NCI-H69 (cell line): ENCODE measurements at places on chromosomes 16 and 17.
A peak's percentile ranks its signal among the peaks of the same experiment; 100 is the strongest.

DNA sequence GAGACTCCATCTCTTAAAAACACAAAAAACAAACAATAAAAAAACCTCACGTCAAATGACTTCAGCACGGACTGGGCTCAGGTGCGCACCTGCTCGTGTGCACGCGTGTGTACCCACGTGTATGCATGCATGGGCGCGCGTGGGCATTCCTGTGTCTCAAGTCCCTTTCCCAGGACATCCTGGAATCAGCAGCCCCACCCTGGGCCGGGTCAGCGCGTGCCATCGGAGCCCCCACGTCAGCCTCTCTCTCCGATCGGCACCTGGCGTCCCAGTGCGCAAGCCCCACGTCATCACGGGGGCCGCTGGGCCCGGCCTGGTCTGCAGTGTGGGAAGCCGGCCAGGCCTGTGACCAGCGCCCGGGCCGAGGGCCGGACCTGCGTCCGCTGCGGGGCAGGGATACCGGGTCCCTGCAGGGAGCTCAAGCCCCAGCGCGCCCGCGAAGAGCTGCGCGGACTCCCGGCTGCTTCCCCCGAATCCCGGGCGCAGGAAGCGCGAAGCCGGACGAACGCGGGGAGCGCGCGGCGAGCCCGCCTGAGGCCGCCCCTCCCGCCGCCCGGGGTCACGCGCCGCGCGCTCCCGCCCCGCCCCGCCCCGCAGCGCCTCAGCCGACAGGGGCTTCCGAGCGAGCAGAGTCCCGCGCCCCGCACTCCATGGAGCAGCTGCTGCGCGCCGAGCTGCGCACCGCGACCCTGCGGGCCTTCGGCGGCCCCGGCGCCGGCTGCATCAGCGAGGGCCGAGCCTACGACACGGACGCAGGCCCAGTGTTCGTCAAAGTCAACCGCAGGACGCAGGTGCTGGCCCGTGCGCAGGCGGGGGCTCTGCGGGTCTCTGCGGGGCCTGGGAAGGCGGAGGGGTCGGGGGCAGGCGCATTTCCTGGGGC is at the start of gene FN3K:
TSS of gene FN3K (plus strand) at position 629 of the 880 bp plus-strand sequence. CDS start at position 651, 22 bp downstream.
- DNase-seq = peak; percentile 86

DNA sequence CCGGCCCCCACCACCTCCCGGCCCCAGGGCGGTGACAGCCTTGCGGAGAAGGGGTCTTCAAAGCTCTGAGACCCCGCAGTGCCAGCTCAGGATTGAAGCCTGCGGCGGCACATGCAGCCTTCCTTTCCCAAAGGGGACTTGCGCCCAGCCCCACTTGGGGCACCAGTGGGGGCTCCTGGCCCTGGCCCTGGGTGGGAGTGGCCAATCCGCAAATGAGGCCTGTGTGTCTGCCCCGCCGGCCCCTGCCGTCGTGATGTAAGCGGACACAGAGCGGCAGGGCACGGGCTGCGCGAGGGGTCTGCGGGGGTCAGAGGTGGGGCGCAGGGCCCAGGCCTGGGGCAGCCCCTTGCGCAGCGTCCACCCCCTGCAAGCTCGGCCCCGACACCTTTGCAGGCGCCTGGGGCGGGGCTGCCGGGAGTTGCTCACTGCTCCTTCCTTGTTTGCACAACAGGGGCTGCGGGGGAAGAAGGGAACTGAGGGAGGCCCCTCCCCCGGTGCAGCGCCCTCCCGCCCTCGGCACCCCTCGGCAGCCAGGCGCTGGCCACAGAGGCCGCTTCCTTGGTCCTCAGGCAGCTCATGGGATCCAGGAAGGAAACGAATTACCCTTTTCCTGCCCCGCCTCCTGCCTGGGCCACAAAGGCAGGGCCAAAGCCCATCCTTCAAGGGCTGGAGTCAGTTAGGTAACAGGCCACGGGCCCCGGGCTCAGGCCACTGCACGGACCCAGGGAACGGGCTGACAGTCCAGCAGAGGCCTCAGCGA is 2.9 kb downstream of the SLC16A3 start:
- DNase-seq = peak; percentile 81

GRCh38 chr17:64393000-64393402 is 2.3 kb upstream of the PECAM1 start:
- DNase-seq = no peak

- DNase-seq = peak; percentile 38
Measured at GRCh38 chr16:80198311-80199299, 342.2 kb upstream of the DYNLRB2 start.

GRCh38 chr17:80466188-80466705 is 10.2 kb downstream of the NPTX1 start:
- no peak for DNase-seq

- DNase-seq = no peak
Measured at GRCh38 chr17:34176440-34176839, 78.6 kb upstream of the CCL2 start.

DNA sequence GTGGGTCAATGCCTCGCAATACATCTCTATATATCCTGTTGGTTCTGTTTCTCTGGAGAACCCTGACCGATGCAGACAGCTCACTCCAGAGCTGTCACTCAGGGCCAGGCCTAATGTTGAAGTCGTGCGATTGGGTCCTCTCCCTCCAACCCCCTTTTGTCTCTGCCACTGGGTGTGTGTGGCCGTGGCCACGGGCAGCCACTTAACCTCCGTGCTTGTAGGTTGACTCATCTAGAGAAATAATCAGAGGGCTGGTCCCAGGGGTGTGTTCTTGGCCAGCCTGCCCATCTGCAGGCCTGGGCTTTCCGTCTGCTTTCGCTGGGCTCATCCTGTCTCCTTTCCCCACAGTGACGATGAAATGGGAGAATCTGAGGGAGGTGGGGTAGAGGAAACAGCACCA is 7.4 kb downstream of the ADAD2 start:
- peak; percentile 4 for DNase-seq

GRCh38 chr16:65142276-65142675 is 20.4 kb upstream of the CDH11 start:
- no peak for DNase-seq

GRCh38 chr16:2818272-2818876 is 1.3 kb downstream of the PRSS21 start:
- no peak for DNase-seq

- peak; percentile 96 for DNase-seq
Measured at GRCh38 chr17:57570724-57571344, 174.3 kb downstream of the CCDC182 start.

DNA sequence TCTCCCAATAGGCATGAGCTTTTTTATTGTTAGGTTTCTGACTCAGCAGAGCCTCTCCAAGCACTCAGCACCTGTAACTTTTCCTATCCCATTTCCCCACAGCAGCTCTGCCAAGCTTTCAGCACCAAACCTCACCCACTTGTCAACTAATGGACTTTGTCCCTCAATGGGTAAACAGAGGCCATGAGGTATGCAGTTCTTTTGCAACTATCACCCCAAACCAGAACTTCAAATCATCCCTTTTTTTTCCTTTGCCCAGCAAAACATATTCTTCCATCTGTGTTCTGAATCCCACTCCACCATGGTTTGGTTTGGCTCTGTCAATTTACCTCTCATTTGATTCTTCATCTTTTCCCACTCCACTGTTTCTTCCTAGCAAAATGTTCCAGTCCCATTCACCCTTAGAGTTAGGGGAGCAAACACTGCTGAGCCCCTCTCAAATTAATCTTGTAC is 58.1 kb downstream of the TOX3 start:
- no peak for DNase-seq

DNA sequence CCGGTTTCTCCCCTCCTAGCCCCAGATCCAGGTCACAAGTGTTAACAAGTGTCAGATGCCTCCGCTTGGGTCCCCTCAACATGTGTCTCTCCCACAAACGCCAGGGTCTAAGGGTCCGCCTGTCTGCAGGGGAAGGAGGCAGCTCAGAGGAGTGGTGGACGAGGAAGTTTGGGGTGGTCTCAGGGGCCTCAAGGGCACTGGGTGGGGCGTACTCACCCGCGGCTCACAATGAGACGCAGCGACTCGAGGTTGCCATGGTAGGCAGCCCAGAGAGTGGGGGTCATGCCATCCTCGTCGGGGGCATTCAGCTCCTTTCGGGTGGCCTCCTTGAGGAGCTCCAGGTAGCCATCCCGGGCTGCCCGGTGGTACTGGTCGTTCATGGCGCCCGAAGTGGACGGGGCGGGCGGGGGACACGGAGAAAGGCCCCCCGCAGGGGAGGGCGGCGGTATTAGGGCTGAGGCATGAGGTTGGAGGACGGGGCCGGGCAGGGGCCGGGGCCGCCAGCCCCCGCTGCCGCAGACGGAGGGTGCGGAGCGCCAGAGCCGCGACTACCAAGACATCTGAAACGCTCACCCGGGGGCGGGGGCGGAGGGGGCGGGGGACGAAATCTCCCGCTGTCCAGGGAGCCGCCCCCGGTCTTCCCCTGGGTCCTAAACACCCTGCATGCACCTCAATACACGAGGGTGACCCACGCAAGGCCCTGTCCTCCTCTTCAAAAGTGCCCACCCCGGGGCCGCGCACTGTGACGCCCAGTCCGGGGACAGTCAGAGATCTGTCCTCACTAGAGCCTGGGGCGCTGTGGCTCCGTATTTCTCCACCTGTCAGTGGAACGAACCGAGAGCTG is at the start of gene USH1G:
TSS of gene USH1G (minus strand) at position 562 of the 844 bp plus-strand sequence. CDS start at position 380, 182 bp downstream.
- DNase-seq = peak; percentile 55

- DNase-seq = no peak
Measured at GRCh38 chr17:81942167-81942553, 4.9 kb downstream of the MYADML2 start.

DNA sequence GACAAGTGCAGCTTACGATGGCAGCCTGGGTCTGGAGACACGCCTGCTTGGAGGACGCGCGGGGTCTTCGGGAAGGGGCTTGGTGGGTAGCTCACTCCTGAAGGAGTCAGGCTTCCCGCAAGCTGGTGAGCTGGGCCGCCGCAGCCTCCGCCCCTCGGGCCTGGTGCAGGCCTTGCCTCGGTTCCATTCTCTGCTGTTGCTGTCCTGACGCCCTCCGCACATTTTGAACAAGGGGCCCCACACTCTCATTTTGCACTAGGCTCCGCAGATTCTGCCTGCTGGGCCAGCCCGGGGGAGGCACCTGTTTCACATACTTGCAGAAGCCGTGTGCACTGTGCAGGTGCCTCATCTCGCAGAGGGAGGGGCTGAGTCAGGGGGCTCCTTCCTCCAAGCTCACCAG is 31.9 kb upstream of the CBX4 start:
- DNase-seq = no peak

DNA sequence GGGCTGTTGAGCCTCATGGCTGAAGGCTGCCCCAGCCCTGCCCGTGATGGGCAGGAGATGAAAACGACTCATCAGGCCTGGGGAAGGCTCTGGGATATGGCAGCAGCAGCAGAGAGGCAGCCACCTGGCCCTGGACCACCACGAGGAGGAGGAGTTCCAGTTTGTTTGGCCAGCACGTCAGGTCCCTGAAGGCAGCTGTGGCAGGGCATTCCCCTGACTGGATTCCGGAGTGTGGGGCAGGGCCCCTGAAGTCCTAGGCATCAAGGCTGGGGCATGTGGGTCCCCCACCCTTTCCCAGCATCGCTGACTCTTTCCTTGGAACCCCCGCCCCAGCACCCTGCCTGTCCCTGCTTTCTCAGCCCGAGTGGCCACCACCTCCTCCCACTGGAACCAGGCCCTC is 197.4 kb downstream of the ZNF423 start:
- no peak for DNase-seq

DNA sequence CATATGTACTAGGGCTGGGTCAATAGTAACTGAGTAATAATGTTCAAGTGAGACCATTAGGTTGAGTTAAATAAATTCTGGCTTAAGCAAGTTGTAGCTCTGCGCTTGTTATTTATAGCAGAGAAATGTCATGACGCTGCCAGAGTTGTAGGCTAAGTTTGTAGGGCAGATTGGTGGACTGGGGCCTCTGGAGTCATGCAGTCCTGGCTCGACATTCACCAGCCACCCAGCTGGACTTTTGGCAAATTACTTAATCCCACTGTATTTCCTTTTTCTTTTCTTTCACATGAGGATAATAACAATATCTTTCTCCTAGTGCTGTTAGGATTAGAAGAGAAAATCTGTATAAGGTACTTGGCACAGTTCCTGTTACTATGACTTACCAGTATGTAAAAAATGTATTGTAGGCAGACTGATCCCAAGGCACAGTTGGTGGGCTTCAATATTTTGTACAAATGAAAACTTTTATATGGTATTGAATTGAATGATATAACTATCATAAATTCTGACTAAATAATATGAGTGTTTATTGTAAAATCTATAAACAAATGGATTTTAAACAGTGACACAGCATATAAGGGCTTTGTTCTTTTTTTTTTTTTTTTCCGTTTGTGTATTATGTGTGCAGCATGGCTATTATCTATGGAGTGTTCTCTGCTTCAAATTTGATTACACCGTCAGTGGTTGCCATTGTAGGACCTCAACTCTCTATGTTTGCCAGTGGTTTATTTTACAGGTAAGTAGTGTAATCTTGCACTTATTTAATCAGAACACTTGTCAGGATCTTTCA is 2.6 kb downstream of the MFSD11 start:
- DNase-seq = no peak

DNA sequence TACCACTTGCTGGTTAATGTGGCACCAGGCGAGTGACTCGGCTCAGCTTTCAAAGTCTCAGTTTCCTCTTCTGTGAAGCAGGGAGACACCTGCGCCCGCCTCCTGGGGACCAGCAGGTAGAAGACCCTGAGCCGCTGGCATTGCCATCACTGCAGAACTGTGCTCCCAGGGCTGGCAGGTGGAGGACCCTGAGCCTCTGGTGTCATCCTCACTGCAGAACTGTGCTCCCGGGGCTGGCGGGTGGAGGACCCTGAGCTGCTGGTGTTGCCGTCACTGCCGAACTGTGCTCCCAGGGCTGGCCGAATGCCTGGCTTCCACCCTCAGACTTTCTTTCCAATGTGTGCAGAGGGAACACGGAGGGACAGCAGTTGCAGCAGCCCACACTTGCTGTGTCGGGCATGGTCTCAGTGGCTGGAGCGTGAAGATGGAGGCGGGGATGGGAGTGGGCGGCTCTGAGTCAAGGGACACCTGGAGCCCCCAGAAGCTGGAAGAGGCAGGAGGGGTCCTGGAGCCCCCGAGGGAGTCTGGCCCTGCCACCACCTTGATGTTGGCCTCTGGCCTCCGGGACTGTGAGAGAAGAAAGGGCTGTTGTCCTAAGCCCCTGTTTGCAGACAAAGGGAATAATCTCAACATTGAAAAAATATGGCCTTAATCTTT is 75.8 kb upstream of the METTL9 start:
- no peak for DNase-seq

DNA sequence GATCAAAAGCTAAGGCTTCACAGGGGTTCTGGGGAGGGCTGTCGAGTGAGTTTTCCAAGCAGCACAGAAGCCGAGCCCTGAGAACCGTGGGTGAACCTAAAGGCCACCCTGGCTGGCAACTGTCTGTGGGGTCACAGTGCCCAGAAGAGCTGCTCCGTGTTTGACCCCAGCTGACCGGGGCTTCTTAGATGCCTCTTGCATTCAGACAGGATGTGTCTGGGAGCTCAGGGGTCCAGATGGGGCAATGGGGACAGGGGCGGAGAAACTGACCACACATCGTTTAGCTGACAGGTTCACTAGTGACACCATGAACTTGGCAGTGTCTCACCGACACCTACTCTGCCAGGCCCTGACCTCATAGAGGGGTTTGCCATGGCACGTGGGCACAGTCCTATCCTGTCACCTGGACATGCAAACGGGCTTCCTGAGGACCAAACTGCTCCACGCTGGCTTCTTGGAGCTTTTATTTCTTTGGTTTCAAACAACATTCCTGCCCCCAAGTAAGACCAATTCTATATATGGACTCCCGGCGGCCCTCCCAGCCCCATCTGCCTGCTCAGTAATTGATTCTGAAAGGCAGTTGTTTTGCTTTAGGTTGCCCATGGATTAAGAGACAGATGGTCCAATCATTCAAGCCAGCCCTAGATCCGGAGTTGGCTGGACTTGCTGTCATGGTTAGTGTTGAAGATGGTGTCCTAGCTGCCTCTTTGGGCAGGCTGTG is 22.2 kb downstream of the WSCD1 start:
- no peak for DNase-seq
